Left lung (tissue), 14 donors: ENCODE measurements at places on chromosomes 2 and 18. TPM values are rescaled to one million over a fixed set of nuclear protein-coding genes. Genes with fewer than 3 reads are reported as not detected.

- DNase-seq = no peak
Observed at GRCh38 chr2:152092095-152092494, 6.7 kb downstream of the CACNB4 start.

NYAP2 gene
- total RNA-seq = 1.0 TPM

ACYP2 gene
- total RNA-seq = 18.8 TPM

- no peak for DNase-seq
Observed at GRCh38 chr2:70921839-70922234, 13.9 kb upstream of the ATP6V1B1 start.

AQP12A gene
- not detected for total RNA-seq
